ENCODE measurements at places on chromosomes 7 and 10.

DNA sequence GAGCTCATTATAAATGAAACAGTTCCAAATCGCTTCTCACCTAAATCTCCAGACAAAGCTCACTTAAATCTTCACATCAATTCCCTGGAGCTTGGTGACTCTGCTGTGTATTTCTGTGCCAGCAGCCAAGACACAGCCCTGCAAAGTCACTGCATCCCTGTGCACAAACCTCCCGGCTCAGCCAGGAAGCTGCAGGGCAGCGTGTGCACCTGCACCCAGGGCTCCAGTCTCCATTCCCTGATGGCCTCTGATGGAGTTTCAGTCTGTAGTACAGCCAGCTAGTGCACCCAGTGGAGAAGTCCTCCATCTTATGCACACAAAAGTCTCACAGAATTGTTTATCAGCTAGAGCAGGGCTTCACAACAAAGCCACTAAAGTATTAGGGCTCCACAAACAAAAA lies 51.1 kb upstream of the PRSS58 start:
- DNase-seq, result no peak

GRCh38 chr7:70347463-70348254 lies 749.4 kb downstream of the AUTS2 start:
- DNase-seq, result no peak

DNA sequence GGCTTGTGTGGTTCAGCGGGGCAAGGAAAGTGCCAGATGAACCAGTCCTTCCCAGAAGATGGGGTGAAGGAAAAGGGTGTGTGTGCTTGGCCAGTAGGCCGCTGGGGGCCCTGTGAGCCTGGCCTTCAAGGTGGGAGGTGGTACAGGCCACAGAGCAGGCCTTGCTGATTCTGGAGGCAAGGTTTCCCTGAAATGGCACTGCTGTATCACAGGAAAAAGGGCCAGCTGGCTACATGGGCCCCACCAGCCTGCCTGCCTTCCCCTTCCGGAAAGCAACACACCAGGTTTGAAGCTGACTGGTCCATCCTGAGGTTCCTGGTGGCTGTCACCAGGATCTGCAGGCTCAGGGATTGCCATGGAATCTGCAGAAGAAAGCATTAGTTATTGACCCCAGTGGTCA lies 12.5 kb downstream of the MMRN2 start:
- no peak for DNase-seq

- no peak for DNase-seq
Observed at GRCh38 chr10:132270721-132271457, 36.9 kb downstream of the STK32C start.

GRCh38 chr10:101993651-101994200 lies 62.2 kb downstream of the ARMH3 start:
- no peak for DNase-seq

DNA sequence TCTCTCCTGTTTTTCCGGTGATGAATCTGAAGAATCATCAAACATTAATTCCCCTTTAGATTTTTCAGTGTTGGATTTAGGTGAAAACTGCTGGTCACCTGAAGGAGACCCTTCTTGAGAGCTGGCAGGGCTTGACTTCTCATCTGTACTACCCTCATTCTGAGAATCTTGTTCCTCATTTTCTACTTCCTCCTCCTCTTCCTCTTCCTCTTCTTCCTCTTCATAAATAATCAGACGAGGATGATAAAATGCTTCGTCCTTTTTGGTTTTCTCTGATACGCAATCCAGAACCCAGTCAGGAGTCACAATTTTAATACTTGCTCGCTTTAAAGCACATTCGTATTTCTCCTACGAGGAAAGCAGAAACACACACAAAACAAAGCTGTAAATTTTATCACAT lies 26.9 kb downstream of the PAXIP1 start:
- no peak for DNase-seq

DNA sequence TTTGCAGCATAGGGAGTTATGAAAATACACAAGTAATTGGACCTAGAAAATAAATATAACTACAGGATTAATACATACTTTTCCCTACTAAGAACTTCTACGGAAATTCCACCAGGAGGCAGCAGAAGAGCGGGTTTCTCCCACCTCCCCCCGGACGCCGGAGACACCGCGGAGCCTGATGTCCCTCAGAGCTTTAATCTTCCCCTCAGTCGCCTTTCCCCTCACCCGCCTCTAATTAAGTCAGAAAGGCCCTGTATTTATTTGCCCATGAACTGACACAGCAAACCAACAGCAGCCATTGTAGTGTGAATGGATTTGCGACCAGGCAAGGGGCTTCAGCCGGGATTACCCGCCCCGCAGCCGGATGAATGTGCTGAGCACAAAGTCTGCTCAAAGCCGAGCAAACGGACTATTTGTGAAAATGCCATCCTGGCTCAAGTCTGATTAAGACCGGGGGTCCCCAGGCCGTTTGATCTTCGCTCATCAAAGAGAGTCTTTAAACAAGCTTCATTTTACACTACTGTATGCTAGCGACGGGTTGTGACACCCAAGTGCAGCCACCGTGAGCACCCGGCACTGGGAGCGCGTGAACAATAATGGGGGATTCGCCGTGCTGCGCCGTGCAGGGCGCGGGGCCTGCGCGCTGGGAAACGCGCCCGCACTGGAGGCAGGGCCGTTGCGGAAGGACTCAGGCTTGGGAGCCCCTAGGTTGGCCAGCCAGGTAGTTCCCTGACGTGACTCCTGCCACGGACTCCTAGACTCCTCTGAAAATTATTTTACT lies 5.6 kb upstream of the DKK1 start:
- DNase-seq, result peak; percentile 28

- no peak for DNase-seq
Observed at GRCh38 chr7:47337531-47337930, 244.4 kb downstream of the TNS3 start.

- peak; percentile 29 for DNase-seq
Observed at GRCh38 chr10:14822879-14823755, 14.7 kb downstream of the CDNF start.

GRCh38 chr10:108358912-108359311 lies 1194.4 kb upstream of the SORCS1 start:
- no peak for DNase-seq

Data from NCI-H1694 treated with DMSO at 0.1 percent for 48 hours (cell line).